Activated CD4-positive, alpha-beta T cell treated with anti-CD3 and anti-CD28 coated beads for 24 hours (primary cell): ENCODE measurements at places on chromosomes 13 and 19.
A peak's percentile ranks its signal among the peaks of the same experiment; 100 is the strongest.

DNA sequence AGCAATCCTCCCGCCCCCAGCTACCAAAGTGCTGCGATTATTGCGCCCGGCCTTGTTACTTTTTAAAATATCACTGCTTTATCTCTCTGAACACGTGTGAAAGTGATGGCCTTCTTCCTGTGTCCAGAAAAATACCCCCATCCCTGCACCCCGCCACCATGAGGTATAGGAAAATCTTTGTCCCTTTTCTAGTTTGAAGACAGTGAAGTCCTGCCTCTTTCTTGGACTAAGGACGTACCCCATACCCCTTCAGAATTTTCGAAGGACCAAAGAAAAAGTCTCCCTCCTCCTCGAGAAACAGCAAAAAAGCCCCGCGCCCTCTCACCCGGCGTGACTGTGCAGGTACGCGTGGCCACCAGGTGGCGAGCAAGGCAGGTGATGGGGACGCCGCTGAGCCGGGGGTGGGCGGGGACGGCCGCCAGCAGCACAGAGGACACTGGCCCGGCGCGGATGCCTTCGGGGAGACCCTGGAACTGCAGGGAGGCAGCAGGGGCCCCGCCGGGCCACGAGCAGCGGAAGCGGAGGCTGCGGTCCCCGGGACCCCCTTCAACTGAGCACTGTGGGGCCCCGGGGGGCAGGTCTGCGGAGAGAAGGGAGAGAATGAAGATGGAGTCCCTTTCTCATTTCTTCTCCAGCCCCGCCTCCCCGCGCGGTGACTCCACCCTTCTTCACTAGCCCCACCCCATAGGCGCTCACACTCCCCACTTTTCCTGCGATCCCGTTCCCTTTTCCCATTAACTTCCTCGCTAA lies 3.2 kb downstream of the VSIG10L start:
- peak; percentile 87 for DNase-seq

- no peak for DNase-seq
These were observed 684.5 kb upstream of the SLITRK1 start for GRCh38 chr13:84566780-84567179.

GRCh38 chr13:41985788-41986508 lies 25.0 kb upstream of the VWA8 start:
- no peak for DNase-seq

GRCh38 chr13:114112231-114112825 lies 20.1 kb downstream of the RASA3 start:
- DNase-seq: no peak

DNA sequence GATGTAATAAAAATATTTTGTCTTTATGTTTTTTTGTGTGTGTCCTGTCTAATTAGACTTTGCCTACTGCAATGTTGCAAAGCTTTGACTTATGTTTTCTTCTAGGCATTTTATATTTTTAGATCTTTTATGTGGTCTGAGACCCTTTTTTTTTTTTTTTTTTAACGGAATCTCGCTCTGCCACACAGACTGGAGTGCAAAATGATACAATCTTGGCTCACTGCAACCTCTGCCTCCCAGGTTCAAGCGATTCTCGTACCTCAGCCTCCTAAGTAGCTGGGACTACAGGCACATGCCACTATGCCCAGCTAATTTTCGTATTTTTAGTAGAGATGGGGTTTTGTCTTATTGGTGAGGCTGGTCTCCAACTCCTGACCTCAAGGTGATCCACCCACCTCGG lies 8.5 kb upstream of the ZNF304 start:
- no peak for DNase-seq

DNA sequence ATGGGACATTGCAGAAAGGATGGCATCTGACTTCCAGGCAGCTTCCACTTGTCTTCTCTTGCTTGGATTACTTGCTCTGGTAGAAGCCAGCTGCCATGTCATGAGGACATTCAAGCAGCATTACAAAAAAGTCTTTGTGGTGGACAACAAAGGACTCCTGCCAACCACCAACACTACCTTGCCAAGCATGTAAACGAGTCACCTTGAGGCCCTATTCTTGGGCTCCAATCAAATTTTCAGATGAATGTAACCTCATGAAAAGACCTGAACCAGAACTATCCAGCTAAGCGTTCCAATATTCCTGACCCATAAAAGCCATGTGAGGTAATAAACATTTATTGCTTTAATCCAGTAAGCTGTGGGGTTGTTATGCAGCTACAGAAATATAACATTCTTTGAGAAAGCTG lies 12.5 kb downstream of the PROSER1 start:
- no peak for DNase-seq

DNA sequence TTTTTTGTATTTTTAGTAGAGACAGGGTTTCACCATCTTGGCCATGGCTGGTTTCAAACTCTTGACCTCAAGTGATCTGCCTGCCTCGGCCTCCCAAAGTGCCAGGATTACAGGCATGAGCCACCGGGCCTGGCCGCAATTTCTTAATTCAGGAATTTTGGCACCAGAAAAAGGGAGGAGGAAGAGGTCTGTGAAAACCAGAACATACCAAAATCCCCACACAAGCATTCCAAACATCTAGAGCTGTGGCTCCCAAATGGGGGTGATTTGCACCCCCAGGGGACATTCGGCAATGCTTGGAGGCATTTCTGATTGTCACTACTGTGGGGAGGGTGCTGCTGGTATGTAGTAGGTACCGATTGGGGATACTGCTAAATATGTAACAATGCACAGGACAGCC lies 40.2 kb upstream of the ABCC4 start:
- DNase-seq: no peak

GRCh38 chr19:6551607-6552450 lies 21.0 kb downstream of the TNFSF9 start:
- DNase-seq: peak; percentile 35

- no peak for DNase-seq
These were observed 26.5 kb downstream of the GPR18 start for GRCh38 chr13:99231721-99232120.

DNA sequence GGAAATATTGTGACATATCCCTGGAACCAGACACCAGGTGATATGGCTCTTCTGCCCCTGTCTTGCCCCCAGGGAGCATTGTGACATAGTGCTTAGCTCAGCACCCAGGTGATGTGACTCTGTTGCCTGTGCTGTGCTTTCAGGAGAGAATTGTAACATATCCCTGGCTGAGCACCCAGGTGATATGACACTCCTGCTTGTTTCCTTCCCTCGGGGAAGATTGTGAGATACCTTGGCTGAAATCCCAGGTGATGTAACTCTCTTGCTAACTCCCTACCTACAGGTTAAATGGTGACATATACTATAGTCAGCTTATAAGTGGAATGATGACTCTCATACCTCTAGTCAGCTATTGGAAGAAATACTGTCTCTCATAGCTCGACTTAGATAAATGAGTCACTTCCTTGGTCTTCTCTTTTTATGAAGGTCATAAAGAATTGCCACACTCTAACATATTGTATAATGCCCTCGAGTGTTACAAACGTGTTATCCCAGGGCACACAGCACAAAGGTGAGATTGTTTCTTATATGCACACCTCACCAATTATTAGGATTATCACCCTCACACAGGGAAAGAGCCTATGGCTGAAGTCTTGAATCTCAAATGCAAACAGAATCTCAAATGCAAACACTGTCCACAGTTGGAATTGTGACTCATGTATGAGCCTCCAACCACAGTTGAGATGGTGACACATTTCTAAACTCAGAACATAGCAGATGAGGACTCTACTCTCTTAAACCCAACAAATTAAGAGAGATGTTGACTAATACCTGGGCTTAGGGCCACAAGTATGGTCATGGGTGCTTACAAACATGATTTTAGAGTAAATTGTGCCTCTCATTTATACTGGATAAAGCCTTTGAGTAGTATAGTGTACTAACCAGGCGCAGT lies 32.7 kb upstream of the ZNF254 start:
- DNase-seq: no peak
